Fibroblast of skin of right biceps (primary cell): ENCODE measurements at places on chromosomes 12 and 14.

DNA sequence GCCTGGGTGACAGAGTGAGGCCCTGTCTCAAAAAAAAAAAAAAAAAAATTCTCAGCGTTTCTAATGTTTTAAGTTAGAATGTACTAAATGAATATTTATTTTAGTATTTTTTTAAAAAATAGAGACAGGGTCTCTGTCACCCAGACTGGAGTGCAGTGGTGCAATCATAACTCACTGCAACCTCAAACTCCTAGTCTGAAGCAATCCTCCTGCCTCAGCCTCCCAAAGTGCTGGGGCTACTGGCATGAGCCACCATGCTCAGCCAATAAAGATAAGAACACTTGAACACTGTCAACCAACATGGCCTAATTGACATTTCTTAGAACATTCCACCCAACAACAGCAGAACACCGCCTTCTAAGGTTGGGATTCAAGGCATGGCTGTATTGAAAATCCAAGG is 5.1 kb upstream of the DYNC1H1 start:
- no peak for DNase-seq

DNA sequence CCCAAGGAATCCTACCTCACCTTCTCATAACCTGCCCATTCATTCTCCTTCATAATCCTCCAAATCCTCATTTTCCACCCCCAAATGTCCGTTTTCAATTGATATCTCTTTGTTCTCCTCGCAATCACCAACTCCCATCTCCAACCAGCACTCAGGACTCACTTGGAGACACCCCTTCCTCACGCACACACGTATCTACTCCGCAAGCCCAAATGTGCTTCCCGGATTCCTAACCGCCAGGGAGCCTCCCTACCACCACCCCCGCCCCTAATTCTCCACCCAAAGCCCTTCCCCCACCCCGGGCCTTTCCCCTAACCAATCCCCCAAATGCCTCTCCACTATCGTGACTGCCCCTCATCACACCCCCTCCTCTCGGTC is 304 bp downstream of the KCTD10 start:
- no peak for DNase-seq

- no peak for DNase-seq
Observed at GRCh38 chr12:128662101-128662500, 161.7 kb downstream of the SLC15A4 start.

GRCh38 chr12:84787253-84787652 is 125.3 kb downstream of the SLC6A15 start:
- no peak for DNase-seq

- peak; percentile 44 for DNase-seq
Observed at GRCh38 chr12:14367040-14367661, 1.7 kb downstream of the ATF7IP start.

DNA sequence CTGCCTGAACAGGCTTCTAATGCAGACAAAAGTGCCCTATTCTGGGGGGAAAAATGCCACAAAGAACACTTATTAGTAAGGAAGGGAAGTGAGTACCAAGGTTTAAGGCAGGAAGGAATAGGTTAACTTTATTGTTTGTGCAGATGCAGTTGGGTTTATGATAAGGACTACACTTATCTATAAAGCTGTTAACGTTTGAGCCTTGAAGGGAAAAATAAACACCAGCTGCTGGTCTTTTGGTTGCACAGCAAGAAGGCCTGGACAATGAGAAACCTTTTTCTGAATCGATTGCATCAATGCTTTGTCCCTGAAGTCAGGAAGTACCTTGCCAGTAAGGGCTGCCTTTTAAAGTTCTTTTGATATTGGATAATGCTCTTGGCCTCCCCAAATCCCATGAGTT is 407.8 kb downstream of the ATP23 start:
- no peak for DNase-seq

DNA sequence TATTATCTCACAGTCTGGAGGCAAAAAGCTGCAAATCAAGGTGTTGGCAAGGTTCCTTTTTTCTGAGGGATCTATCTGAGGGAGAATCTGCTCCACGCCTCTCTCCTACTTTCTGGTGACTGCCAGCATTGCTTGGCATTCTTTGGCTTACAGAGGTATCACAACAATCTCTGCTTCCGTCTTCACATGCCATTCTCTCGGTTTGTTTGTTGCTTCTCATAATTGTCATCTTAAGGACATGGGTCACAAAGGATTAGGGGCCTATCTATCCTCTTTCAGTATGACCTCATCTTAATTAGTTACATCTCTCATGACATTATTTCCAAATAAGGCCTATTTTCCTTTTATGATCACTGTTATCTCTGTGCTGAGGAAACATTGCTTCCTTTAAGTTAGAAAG is 345.0 kb downstream of the FOXG1 start:
- DNase-seq: no peak

DNA sequence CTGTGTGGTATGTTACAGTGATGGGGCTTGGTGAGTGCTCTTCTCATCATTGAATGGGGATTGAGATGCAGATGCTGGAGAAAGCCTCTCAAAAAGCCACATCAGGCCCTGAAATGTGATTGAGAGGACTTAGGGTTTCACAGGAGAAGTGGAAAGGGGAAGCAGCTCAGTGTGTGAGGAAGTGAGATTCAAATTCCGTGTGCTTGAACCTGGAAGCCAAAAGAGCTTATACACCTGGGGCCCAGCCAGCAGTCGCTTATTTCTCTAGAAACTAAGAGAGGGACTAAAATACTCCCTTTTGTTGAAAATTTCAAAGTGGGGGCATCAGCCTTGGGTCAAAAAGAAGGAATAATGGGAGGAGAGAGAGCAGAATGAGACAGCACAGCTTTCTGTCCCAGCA is 39.1 kb upstream of the GZMB start:
- no peak for DNase-seq

GRCh38 chr12:123929946-123930583 is 42.6 kb downstream of the CCDC92 start:
- DNase-seq: no peak

GRCh38 chr14:71583194-71583593 is 349.0 kb upstream of the RGS6 start:
- DNase-seq: no peak

- DNase-seq: no peak
Observed at GRCh38 chr12:20656600-20656999, 38.5 kb upstream of the SLCO1C1 start.

DNA sequence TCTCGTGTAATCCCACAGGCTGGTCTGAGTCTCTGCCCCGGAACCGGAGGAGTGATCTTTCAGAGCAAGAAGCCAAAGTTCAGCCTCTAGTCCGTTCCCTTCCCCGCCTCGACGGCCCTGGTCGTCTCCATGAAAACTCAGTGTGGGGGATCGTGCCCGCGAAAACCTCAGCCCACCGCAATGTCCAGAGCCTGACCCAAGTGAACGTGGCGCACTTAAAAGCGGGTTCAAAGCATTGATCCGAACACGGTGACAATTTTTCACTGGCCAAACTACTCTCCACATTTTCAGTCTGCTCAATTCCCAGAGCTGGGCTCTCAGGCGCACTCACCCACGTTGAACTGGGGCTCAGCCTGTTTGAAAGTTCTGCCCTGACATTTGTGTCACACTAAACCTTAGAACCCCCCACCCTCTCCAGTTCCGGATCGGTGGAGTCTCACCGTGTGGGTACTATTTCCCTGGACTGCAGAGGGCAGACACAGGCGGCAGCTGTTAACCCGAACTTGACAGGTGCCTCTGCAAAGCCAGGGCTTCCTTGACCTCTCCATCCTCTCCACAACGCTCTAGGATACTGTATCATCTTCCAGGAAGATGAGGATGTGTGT is 886 bp upstream of the PRICKLE1 start:
- DNase-seq: no peak

DNA sequence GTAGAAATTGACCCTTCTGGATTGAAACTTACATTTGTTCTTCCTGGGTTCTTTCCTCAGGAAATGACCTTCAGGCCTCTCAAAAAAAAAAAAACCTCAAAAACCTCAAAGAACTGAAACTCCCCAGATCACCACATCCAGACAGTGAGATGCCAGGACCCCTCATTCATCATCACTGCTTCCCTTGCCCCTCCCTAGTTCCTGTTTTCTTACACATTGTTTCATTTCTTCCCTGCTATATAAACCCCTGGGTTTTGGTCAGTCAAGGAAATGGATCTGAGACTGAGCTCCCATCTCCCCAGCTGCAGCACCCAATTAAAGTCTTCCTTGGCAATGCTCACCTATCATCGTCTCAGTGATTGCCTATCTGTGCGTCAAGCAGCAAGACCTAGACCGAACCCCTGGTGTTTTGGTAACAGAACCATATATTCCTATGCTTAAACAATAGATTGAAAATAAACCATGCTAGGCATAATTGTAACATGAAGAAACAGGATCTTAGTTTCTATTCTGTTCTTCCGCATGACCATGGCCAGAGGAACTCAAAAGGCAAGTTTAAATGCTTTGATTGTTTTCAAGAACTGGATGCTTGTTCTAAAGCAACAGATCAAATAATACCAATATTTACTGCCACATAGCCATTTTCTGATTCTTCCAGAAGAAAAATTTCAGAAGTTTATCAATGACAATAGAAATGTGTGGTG is 108.0 kb upstream of the MAX start:
- DNase-seq: peak; percentile 47

- no peak for DNase-seq
Observed at GRCh38 chr14:96130391-96130790, 74.2 kb upstream of the BDKRB2 start.

DNA sequence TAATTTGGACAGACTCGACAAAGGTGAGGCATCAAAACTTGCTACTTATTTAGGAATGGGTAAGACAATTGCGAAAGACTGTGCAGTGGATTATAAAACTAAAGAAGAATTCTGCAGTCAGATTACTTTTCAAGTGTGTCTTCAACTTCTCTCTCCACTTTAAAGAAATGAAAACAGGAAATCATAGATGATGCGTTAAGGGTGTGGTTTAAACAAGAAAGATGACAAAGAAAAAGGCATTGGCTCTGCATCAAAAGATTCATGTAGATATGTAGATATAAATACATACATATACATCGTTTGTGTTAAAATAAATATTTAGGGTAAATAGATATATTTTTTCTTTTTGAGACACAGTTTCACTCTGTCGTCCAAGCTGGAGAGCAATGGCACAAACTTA is 74.6 kb upstream of the PARP11 start:
- DNase-seq: no peak

DNA sequence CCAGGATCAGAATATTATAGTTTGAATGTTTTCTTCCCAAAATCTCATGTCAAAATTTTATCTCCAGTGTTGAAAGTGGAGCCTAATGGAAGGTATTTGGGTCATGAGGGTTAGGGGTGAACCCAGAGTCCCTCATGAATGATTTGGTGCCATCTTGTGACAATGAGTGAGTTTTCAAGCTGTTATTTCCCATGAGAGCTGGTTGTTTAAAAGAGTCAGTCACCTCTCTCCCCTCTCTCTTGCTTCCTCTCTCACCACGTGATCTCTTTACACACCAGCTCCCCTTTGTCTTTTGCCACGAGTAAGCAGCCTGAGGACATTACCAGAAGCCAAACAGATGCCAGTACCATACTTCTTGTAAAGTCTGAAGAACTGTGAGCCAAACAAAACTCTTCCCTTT is 561.6 kb downstream of the RERGL start:
- no peak for DNase-seq

DNA sequence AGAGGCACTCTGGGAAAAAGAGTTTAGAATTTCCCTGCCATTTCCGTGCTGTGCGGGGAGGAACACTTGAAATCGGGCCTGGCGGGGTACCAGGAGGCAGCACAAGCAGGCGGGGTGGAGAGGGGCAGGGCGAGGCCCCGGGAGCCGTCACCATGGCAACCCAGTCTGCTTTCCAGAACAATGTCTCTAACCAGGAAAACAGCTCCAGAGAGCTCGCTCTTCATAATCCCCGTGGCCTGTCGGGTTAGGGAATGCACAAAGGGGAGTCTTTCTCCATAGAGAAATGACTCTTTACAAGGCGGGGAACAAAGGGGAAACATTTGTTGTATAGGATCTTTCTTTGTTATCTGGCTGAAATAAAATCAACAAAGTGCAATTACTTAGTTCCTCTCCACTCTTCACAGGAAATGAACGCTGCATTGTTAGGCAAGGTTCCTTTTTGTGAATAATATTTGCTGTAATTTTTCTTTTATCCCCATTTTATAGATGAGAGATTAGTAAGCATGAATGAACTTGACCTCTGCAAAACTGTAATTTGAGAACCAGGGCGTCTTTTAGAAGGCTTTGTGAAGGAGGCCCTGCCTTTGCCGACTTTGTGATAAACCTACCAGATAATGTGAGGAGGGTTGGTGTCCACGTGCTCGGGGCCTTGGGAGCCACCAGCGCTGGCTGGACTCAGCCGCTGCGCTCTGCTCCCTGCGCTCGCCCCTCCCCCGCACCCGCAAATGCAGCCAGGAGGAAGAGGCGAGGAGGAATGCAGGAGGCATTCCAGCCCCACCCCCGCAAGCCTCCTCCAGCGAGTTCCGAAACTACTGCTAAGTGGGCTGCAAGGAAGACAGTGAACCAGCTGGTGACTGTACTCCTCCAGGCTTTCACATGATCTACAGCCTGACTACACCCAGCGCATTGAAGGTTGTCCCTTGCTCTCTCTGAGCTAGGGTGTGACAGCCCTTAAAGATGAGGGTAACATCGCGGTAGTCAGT is 105.2 kb upstream of the ATF7IP start:
- peak; percentile 97 for DNase-seq

- DNase-seq: no peak
Observed at GRCh38 chr14:22558221-22558913, 30.7 kb downstream of the DAD1 start.

- DNase-seq: peak; percentile 28
Observed at GRCh38 chr12:124630791-124631313, 63.4 kb upstream of the NCOR2 start.

- no peak for DNase-seq
Observed at GRCh38 chr14:42664190-42664589, 1057.5 kb downstream of the LRFN5 start.

GRCh38 chr14:45181806-45182205 is 46.1 kb downstream of the FANCM start:
- DNase-seq: no peak

DNA sequence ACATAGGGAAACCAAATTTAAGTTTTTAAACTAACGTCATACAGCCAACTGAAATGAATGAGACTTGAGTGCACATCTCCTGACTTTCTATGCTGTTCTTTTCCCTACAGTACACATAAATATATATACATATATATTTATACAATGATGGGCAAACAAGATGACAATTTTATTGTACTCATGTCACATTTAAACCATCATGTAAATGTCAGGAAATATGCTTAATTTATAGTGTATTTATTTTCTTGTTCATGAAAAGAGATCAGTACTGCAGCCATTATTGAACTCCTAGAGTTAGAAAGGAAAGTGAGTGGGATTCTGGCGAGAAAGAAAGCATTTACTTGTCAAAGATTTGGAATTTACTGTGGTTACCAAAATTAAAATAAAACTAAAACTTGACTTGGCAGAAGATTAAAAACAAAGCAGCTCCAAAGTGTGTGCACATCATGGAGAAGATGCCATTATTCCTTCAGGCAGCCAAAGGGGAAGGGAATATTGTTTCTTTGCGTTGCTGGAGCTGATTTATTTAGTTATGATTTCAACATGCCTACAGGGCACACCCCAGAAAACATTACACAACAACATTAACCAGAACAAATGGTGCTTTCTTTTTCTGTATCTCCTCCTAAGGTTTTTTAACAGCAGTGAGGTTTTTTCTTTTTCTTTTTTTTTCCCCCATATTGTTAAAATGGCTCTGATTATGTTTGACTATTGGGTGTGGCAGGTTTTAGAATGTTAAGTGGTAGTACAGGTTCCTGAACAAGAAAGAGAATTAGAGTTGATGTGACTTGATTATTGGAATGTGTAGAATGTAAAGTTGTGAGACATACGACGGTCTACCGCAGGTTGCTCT is 144.6 kb downstream of the RAD51B start:
- peak; percentile 34 for DNase-seq
